ENCODE measurements at places on chromosomes 3 and 15.

- DNase-seq, result no peak
Measured at GRCh38 chr15:66981771-66982170, 83.6 kb upstream of the SMAD3 start.

DNA sequence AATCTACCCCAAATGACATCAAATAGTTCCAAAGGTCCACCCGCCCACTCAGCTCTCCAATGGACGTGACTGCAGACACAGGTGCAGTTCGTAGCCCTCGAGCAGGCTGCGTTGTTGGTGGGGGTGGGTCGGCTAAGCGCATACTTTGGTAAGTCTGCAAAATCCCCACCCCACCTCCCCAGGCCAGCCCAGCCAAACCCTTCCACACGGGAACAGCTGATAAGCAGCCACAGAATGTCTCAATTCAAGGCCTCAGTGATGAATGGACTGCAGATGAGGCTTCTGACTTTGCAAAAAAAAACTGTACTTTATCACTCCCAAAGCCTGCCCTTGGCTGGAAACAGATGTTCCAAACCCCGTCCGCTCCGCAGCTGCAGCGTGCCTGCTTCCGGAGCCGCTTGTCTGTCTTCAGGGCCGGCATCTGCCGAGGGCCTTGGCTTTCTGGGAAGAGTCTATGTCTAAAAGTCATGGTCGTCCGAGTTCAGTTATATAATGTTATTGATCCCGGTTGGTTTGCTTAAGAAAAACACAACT, 38.2 kb downstream of the PCSK6 start:
- DNase-seq, result peak; percentile 82

DNA sequence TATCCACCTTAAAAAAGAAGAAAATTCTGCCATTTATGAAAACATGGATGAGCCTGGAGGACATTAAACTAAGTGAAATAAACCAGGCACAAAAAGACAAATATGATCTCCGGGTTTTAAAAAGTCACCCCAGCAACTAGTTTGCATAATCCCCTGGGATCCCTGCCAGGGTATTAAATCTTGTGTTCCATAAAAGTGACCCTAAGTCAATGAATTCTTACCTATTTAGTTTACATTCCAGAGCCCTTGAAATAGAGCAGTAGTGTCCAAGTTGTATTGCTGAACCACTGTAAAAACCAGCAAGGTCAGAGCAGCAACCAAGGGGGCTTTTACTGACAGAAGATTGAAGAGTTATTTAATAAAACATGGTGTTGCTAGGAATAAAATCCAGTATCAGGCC, 716.8 kb upstream of the BCHE start:
- DNase-seq, result no peak

GRCh38 chr15:51622604-51623370, at the start of gene DMXL2:
Gene DMXL2 (minus strand): TSS chr15:51622771. CDS start chr15:51622545, 226 bp downstream.
- peak; percentile 96 for DNase-seq

- DNase-seq, result no peak
Measured at GRCh38 chr15:74906067-74906449, 593 bp downstream of the FAM219B start.

GRCh38 chr3:179512378-179512777, 50.3 kb upstream of the ACTL6A start:
- no peak for DNase-seq

- DNase-seq, result no peak
Measured at GRCh38 chr3:99902091-99902490, 84.4 kb downstream of the CMSS1 start.

GRCh38 chr15:40279437-40280141, 3.3 kb downstream of the ANKRD63 start:
- peak; percentile 81 for DNase-seq

- no peak for DNase-seq
Measured at GRCh38 chr3:183381179-183381578, 47.2 kb downstream of the MCF2L2 start.

- no peak for DNase-seq
Measured at GRCh38 chr3:66808891-66809594, 189.1 kb upstream of the KBTBD8 start.

Measured in BE2C (cell line).